ENCODE measurements at places on chromosomes 3 and 15. TPM values are rescaled to one million over a fixed set of nuclear protein-coding genes. Genes with fewer than 3 reads are reported as not detected.

- no peak overlapping the region for H3K27ac ChIP-seq
- no peak for DNase-seq
- H3K4me3 ChIP-seq, result no peak overlapping the region
- no peaks in the 10 kb centered on the region for H3K36me3 ChIP-seq
Observed at GRCh38 chr15:71893691-71894090, 83.3 kb downstream of the NR2E3 start.

DNA sequence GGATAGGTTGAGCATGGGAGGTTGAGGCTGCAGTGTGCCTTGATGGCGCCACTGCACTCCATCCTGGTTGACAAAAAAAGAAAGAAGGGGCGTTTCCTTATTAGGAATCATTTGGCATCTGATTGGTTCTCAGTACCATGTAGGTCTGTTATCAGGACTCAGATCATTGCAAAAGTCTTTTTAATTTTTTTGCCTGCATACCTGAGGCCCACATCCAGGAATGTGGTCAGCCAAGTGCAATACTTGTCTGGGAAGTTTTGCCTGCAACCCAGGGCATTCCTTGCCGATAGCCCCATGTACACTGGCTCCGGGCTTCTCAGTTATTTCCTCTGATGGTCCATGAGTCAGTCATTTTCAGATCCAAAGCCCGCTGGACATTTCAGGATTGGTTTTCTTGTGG lies 50.1 kb upstream of the CRTC3 start:
- H3K27ac ChIP-seq, result no peak overlapping the region
- no peak for DNase-seq
- peaks cover 10% of the 10 kb centered on the region for H3K4me1 ChIP-seq
- H3K36me3 ChIP-seq, result peaks cover 73% of the 10 kb centered on the region

CCDC32 gene
- total RNA-seq, result 37.3 TPM

DNA sequence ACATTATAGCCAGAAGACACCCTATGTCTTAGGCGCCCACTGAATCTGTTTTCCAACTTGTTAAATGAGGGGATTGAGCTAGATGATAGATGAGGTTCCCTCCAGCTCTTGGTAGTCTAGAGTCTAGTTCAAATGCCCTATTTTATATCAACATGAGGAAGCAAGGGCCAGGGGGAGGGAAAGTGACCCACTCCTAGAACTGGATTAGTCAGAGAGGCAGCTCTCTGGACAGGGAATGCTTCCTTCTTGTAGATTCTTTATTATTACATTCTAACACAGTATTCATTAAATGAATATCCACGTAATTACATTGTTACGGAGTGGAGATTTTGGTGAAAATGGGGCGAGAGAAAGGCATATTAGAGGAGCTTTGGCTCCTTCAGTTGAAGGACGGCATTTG lies 89.5 kb downstream of the RAD18 start:
- H3K27ac ChIP-seq, result no peak overlapping the region
- no peaks in the 10 kb centered on the region for H3K4me1 ChIP-seq
- no peak overlapping the region for H3K4me3 ChIP-seq
- DNase-seq, result no peak
- H3K27me3 ChIP-seq, result no peaks in the 10 kb centered on the region

SLC9C1 gene
- not detected for total RNA-seq

DNA sequence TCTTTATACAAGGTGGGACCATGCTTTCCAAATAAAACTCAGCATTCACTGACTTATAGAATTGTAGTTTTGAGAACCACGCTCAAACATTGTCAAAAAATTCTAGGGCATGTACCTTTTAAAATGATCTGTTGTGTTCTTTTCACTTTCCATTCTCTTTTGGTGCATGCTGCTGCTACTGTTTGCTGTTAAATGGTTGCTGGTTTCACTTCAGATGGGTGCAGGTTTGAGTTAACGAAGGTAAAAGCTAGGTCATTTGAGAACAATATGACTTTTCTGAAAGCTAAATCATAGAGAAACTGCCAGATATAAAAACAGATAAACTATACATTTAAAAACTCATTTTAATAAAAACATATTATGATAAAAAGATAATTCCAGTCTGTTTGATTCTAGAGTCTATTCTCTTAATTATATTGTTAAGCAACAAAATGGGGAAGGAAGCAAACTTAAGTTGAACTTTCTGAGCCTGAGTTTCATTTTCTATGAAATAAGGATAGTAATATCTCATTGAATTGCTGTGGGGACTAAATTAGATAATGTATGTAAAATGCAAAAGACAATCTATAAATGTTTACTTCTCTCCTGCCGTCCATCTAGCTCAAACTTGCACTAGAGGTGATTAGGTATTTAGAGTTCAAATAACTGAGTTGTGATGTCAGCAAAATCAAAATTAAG lies 82.4 kb downstream of the OXSM start:
- no peak for DNase-seq
- H3K4me1 ChIP-seq, result no peaks in the 10 kb centered on the region
- H3K27me3 ChIP-seq, result no peaks in the 10 kb centered on the region
- no peaks in the 10 kb centered on the region for H3K36me3 ChIP-seq
- H3K27ac ChIP-seq, result no peak overlapping the region

VGLL3 gene
- not detected for total RNA-seq

FSIP1 gene
- not detected for total RNA-seq

NPRL2 gene
- total RNA-seq, result 47.9 TPM

DNA sequence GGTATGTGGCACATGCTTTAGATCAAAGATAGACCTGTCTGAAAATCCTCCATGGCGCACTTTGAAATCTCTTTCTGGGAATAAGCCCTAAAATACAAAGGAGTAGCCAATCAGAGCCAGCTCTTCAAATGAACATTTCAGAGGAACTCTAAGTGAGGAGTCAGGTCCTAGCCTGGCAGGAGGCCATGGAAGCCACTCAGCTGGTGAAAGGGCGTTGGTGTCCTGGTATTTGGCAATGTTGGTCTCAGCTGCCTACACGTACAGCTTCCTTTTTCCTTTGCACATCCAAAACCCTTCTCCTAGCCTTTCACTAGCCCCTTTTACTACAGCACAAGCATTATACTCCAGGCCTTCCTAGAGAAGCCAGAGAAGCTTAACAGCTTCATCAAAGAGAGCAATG lies 5.5 kb downstream of the WDR73 start:
- peaks cover 76% of the 10 kb centered on the region for H3K36me3 ChIP-seq
- peaks cover 17% of the 10 kb centered on the region for H3K4me1 ChIP-seq
- H3K27ac ChIP-seq, result no peak overlapping the region
- H3K27me3 ChIP-seq, result no peaks in the 10 kb centered on the region
- no peak for DNase-seq
- H3K4me3 ChIP-seq, result no peak overlapping the region

- DNase-seq, result no peak
- no peak overlapping the region for H3K27ac ChIP-seq
- no peaks in the 10 kb centered on the region for H3K36me3 ChIP-seq
- H3K4me3 ChIP-seq, result no peak overlapping the region
- no peaks in the 10 kb centered on the region for H3K27me3 ChIP-seq
Observed at GRCh38 chr3:35670408-35670965, 31.2 kb downstream of the ARPP21 start.

DUOXA2 gene
- not detected for total RNA-seq

IGSF11 gene
- 0.38 TPM for total RNA-seq

GRCh38 chr3:171157286-171157685 lies 130.8 kb upstream of the SLC2A2 start:
- H3K4me1 ChIP-seq, result no peaks in the 10 kb centered on the region
- H3K27ac ChIP-seq, result no peak overlapping the region
- H3K36me3 ChIP-seq, result peaks cover 80% of the 10 kb centered on the region

DNA sequence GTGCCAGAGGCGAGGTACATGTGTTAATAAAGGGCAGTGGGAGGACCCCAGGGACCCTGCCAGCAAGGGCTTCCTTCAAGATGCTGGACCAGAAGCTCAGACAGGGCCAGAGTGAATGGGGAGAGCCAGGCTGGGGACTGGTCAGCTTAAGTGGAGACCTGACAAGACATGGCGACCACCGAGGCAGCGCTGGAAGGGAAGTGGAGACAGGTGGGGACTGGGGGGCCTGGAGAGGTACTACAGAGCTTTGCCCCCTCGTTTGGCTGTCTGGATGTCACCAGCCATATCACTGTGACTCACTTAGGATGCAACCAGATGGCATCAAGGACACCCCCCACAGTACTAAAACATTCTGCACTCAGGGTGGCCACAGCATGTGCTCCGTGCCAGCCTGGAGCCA lies 97.9 kb downstream of the ADCY5 start:
- no peak overlapping the region for H3K4me3 ChIP-seq
- no peak for DNase-seq
- H3K27me3 ChIP-seq, result no peaks in the 10 kb centered on the region
- no peaks in the 10 kb centered on the region for H3K4me1 ChIP-seq

GRCh38 chr3:171955598-171955997 lies 83.8 kb upstream of the FNDC3B start:
- H3K27ac ChIP-seq, result no peak overlapping the region
- no peaks in the 10 kb centered on the region for H3K27me3 ChIP-seq
- no peak overlapping the region for H3K4me3 ChIP-seq

TRH gene
- not detected for total RNA-seq

- H3K27me3 ChIP-seq, result no peaks in the 10 kb centered on the region
- no peak overlapping the region for H3K27ac ChIP-seq
- no peak for DNase-seq
- no peaks in the 10 kb centered on the region for H3K4me1 ChIP-seq
- no peak overlapping the region for H3K4me3 ChIP-seq
Observed at GRCh38 chr3:155049959-155050358, 30.2 kb upstream of the MME start.

CELF6 gene
- 5.7 TPM for total RNA-seq

- H3K4me3 ChIP-seq, result no peak overlapping the region
- H3K4me1 ChIP-seq, result no peaks in the 10 kb centered on the region
- H3K27ac ChIP-seq, result no peak overlapping the region
- H3K27me3 ChIP-seq, result no peaks in the 10 kb centered on the region
- H3K36me3 ChIP-seq, result no peaks in the 10 kb centered on the region
Observed at GRCh38 chr15:59557581-59557980, 54.0 kb upstream of the GCNT3 start.

PCSK6 gene
- 1.8 TPM for total RNA-seq

CCDC54 gene
- not detected for total RNA-seq

DNA sequence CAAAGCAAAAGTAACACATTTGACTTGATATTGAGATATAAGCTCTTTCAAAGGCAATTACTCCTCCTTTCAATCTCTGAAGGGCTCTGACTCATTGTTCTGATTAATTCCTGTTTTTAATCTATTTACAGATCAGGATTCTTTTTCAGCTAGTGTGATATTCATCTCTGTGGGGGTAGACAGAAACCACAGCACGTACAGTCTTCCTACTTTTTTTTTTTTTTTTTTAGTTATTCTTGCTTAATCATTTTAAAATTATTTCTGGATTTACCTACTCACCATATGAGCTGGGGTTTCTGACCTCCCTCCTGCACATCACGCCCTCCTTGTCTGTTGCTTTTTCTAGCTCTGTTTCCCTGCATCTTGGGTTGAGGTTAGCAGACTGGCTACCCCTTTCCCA lies 1.4 kb downstream of the CNTN3 start:
- no peak overlapping the region for H3K27ac ChIP-seq
- no peaks in the 10 kb centered on the region for H3K27me3 ChIP-seq
- no peaks in the 10 kb centered on the region for H3K36me3 ChIP-seq
- no peaks in the 10 kb centered on the region for H3K4me1 ChIP-seq
- H3K4me3 ChIP-seq, result no peak overlapping the region

HHLA2 gene
- 0.43 TPM for total RNA-seq

NR2E3 gene
- not detected for total RNA-seq

DNA sequence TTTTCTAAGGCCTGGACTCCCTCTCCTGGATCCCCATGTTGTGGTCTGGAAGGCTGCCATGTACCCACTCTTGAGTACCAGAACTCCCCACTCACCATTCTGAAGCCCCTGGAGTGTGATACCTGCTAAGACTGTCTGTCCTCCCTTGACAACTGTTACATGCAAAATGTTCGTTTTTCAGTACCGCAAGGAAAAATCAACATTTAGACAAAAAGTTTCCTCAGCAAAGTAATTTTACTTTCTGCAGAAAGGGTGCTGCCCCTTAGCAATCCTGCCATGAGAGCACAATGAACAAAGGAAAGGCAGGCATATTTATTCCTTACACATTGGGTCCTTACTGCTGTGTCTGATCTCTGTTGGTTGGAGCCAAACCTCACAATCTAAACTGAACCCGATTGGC lies 7.0 kb upstream of the GK5 start:
- H3K27ac ChIP-seq, result no peak overlapping the region
- H3K4me1 ChIP-seq, result no peaks in the 10 kb centered on the region
- no peak overlapping the region for H3K4me3 ChIP-seq
- no peaks in the 10 kb centered on the region for H3K36me3 ChIP-seq

DNA sequence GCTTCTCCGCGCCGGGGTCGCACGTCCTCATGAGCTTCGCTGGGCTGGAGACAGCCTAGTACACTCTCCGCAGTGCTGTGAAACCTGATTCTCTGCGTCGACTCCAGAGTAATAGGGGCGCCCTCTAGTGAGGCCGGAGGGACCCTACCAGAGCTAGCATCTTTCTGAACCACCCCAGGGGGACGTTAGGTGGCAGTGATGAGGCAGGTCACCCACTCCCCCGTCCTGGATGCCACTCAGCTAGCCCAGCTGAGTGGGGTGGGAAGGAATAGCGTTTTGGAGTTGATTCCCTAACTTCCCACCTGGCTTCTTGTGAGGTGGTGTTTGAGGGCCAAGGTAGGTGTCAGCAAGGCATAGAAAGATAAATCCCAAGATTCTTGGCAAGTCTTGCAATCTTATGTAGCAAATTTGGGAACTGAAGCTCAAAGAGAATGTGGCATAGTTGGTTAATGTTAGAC lies 4.0 kb downstream of the DUOXA2 start:
- H3K27me3 ChIP-seq, result peaks cover 4% of the 10 kb centered on the region
- H3K27ac ChIP-seq, result no peak overlapping the region
- peak overlapping the region; percentile 34 for H3K4me3 ChIP-seq
- peaks cover 35% of the 10 kb centered on the region for H3K4me1 ChIP-seq
- no peaks in the 10 kb centered on the region for H3K36me3 ChIP-seq

ISL2 gene
- total RNA-seq, result 0.71 TPM

GRCh38 chr3:69121950-69122349 lies 445 bp downstream of the LMOD3 start:
- no peak overlapping the region for H3K4me3 ChIP-seq
- no peak for DNase-seq
- H3K27ac ChIP-seq, result no peak overlapping the region

All from naive thymus-derived CD4-positive, alpha-beta T cell (primary cell).